Stimulated activated CD4-positive, alpha-beta T cell treated with anti-CD3 and anti-CD28 coated beads, Interleukin-12 subunit alpha, Interleukin-12 subunit beta, amount 100 ng/mL, for 24 hours (primary cell): ENCODE measurements at places on chromosomes 7 and 10.

DNA sequence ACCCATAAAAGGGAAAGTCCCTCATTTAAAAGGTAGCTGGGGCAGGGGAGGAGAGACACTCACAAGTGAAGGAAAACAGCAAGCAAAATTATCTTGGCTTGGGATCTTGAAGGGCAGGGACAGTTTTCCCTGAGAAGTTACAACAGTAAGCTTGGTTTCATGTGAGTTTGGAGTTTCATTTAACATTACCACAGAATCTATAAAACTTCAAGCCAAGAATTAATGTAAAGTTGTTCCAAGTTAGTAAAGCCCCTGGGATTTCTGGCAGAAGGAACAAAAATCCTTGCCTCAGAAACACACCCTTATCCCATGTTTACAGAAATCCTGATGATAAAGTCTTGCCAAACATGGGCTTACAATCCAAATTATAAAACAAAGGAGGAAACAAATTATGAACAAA lies 19.2 kb downstream of the CRPPA start:
- no peak for DNase-seq

DNA sequence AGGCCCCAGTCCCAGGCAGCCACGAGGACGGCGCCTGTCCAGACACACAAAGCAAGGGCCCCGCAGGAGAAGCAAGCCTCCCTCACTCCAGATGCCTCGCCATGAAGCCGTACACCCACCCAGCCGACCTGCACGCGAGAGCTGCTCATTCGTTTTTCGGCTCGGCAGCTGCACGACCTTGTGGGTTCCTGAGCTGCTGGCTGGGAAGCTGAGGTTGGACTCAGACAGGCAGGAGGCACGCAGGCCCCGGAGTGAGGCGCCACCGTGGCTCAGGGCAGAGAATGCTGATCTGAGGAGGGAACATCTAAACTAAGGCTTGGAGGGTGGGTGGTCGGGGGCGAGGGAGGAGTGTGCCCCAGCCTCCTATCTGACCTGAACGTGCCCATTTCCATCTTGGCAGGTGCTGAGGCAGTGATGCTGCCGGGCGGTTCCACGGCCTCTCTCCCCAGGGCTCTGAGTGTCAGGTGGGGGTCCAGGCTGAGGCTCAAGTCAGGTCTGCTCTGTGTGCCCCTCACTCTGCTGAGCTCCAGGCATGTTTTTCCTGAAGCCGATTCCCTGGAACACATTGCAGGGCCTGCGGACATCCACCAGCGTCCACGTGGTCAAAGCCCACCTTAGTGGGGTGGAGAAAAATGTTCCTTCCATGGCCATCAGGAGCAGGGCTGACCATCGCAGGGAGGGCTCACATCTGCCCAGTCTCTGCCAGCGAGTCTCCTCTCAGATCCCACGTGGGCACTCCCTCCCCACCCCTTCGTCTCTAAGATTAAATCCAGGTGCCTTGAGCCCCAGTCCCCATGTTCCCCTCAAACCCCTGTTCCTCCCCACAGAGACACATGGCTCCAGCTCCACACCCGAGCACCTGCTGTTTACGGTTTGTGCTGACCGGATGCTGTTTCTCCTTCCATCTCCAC lies 28.1 kb upstream of the FAM20C start:
- no peak for DNase-seq

DNA sequence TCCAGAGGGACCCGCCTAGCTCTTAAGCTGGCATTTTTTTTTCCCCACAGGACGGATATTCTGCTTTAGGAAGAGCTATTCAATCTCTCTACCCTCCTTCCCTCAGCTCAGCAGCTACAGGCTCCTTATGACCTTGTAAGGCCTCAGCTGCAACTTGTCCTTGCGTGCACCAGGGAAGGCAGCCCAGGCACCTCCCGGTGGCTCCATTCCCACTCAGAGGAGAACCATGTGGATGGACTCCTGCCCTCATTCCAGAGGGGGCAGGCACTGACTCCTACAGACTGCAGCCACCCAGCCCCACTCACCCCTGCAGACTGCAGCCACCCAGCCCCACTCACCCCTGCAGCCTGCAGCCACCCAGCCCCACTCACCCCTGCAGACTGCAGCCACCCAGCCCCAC lies 73.7 kb downstream of the ITIH5 start:
- DNase-seq = no peak

DNA sequence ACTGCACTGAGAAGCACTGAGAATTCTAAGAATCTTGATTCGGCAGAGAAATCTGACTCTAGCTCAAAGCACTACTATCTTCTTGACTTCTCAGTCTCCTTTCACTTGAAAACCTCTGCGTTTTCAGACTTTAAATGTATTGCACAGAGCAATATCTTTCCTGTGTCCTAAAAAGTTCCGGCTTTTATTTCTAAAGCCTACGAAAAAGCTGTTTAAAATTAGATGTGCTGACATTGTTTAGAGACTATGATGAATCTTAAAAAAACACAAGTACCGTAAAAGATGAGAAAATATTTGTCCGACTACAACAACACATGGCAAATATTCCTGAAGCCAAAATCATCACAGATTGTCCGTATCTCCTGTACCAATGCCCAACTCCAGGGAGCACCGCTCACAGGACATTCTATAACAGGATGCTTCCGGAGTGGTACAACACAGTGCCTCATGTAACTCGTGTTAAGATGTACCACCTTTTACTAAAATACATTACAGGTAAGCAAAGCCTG lies 136.9 kb downstream of the CUBN start:
- no peak for DNase-seq

DNA sequence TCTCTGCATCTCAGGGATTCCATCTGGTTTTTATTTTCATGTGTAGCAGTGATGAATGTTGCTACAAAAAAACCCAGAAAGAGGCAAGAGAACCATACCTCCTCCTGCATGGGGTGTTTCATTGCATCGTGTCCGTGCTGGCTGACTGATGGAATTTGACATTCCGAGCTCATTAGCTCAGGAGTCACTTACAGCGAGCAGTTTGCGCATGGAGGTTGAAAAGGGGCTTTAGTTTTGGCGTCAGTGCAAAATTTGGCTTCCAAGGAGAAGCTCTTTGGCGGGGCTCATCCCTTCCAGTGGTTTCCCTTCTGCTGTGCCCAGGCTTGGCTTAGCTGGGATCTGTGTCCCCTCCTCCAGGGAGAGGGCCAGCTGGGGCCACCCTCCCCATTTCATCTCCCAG lies 25.8 kb downstream of the EMX2 start:
- DNase-seq = no peak

GRCh38 chr10:103632247-103632642 lies 138.7 kb downstream of the NEURL1 start:
- DNase-seq = no peak

GRCh38 chr7:34735526-34735925 lies 77.5 kb downstream of the NPSR1 start:
- DNase-seq = no peak

- no peak for DNase-seq
These were observed 83.2 kb upstream of the GPR22 start for GRCh38 chr7:107386548-107387102.

GRCh38 chr7:42880392-42880791 lies 31.5 kb downstream of the C7orf25 start:
- DNase-seq = no peak

DNA sequence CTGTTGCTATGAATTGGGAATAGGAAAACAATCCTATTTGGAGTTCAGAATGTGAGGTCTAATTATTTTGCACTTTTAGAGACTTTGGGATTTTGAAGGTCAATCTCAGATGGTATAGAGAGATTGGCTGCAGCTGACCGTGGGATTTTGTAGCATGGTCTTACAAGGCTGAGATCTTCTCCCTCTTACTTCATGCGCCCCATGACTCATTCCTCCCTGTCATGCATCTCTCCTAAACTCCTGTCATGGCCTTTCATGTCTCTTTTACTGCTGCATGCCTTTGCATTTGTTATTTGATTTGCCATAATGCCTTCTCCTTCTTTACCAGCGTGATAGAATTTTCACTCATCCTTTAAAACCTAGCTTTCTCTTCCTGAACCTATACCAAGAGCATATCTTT lies 133.1 kb downstream of the BBS9 start:
- no peak for DNase-seq

- DNase-seq = no peak
These were observed 322.6 kb downstream of the RNLS start for GRCh38 chr10:88260329-88261051.

DNA sequence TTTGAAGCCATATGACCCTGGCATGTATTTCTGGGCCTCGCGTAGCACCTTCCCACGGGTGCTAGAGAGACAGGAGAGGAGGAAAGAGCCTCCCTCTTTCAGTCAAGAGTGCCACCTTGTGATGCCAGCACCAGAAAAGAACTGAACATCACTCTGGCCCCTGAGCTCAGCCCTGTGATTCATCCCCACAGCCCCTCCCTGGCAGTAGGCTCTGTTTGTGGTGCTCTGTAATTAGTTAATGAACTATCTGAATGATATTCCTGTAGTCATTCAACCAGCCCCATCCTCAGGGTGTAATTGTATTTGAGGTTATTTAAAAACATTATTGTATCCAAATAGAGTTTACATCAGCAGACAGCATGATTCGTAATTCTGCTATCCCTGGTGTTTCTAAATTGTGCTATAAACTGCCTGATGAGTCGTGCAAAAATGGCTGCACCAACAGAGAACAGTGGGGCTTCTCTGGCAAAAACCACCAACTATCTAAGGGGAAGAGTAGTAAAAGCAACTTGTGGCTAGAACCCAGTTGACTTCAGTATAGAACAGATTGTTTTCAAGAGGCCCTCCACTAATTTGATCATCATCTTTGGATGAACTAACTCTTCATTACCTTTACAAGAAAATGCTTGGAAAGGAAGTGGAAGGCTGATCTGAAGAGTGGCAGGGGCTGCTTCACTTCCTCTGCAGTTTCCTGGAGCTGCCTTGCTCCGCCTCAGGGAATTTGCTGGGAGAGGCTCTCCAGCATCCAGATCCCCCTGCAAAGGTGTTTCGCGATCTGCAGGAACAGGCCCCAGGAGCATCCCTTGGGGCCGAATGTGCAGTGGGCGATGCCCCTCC lies 23.7 kb upstream of the TIAL1 start:
- no peak for DNase-seq

DNA sequence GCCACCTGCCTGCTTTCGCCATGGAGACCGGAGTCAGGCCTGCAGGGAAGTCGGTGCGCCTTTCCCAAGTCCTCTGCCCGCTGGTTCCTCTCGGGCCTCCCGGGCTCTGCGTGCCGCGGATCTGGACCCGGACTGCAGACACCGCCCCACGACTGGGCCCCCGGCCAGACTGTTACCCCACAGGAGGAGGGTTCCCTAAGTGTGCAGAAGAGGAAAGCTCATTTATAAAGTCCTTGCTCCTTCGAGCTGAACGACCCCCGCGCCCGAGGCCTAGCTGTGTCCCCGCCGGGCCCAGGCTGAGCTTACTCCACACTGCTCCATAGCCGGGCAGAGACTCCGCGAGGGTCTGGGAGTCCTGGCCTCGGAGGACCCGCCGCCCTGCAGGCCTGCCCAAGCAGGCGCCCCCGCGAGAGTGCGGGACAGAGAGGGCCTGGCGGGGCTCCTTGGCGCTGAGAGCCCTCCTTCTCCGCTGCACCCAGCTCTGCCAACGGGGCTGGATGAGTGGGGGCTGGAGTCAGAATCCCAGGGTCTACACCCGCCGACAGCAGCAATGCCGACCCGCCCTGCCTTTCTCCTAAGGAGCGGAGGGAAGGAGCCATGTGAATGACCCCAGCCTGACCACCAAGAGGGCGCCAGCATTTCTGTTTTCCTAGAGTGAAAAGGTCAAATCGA lies 8.3 kb downstream of the EN2 start:
- DNase-seq = no peak

- no peak for DNase-seq
These were observed 186.2 kb downstream of the LRMDA start for GRCh38 chr10:75617485-75618155.

- no peak for DNase-seq
These were observed 127.9 kb upstream of the STK17A start for GRCh38 chr7:43454936-43455518.

- no peak for DNase-seq
These were observed 341.9 kb downstream of the TNS3 start for GRCh38 chr7:47239931-47240421.

GRCh38 chr7:50528266-50529092 lies 36.7 kb downstream of the DDC start:
- no peak for DNase-seq

DNA sequence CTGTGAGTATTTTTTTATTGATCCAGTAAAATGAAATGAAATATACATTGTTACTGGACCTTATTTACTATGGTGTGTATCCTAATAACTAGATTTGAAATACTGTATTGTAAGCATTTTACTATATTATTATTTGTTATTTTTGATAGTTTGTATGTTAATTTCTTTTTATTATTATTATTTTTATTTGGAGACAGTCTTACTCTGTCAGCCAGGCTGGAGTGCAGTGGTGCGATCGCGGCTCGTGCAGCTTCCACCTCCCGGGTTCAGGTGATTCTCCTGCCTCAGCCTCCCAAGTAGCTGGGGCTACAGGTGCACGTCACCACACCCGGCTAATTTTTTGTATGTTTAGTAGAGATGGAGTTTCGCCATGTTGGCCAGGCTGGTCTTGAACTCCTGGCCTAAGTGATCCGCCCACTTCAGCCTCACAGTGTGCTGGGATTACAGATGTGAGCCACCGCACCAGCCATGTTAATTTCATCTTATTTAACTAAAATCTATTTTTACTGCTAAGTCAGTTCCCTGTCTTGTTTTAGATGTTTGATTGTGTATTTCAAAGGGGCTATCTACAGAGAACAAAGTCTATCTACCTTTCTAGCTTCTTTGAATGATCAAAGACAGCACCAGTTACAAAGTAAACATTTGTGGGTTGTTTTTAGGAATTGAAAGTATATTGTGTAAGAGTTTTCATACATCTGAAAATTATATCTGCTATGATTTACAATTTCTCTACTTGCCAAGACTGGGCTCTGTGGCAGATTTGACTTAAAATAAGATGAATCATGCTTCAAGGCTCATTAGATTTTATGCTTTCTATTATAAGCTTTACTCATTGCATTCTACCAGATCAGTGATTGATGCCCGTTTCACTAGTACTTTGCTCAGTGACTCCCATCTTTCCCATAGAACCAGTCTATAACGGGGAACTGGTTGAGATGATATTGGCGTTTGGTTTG lies 41.6 kb downstream of the CDC123 start:
- DNase-seq = no peak

GRCh38 chr7:40133561-40134427 lies 628 bp downstream of the MPLKIP start:
- DNase-seq = no peak

GRCh38 chr7:101519324-101520023 lies 109.6 kb downstream of the MYL10 start:
- DNase-seq = no peak

GRCh38 chr10:2874963-2875362 lies 192.4 kb upstream of the PFKP start:
- DNase-seq = no peak

GRCh38 chr7:75559355-75559975 lies 67.3 kb downstream of the SPDYE5 start:
- no peak for DNase-seq

DNA sequence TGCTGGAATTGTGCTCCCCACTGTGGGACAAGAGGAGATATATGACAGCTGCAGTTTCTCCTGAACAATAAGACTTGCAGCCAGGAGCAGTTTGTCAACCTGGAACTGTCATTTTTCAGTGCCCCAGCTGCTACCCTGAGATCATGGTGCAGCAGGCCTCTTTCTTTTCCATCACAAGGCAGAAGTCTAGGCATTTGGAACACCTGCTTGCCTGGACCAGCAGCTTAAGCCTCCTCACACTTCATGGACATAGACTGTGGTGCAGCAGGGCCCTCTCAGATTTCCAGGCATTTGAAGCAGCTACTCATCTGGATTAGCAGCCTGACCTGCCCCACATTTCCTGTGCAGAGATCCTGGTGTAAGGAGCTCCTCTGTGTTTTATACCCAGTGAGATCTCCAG lies 450.7 kb upstream of the TEX47 start:
- no peak for DNase-seq
